ENCODE measurements at places on chromosomes 3 and 15. TPM values are rescaled to one million over a fixed set of nuclear protein-coding genes. Genes with fewer than 3 reads are reported as not detected.
A peak's percentile ranks its signal among the peaks of the same experiment; 100 is the strongest.

The MB21D2 gene
- 8.6 TPM for total RNA-seq

The PLCH1 gene
- total RNA-seq, result 0.38 TPM

DNA sequence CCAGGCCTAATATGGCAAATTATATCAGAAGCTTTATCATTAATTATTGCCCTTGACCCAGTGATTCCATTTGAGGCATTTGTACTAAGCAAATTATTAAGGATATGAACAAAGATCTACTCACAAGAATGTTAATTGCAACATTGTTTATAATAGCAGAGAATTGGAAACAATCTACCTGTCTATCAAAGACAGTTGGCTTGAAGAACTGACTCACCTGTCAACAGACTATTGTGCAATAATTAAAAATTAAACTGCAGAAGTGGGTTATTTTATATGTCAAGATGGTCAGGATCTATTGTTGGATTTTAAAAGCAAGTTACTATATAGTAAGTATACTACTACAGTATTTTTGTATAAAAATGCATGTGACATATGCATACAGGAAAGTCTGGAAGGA lies 6.7 kb upstream of the FETUB start:
- H3K27ac ChIP-seq, result no peak overlapping the region
- H3K27me3 ChIP-seq, result peaks cover 20% of the 10 kb centered on the region
- no peaks in the 10 kb centered on the region for H3K4me1 ChIP-seq
- H3K4me3 ChIP-seq, result no peak overlapping the region
- no peak for DNase-seq
- no peaks in the 10 kb centered on the region for H3K36me3 ChIP-seq

- no peak overlapping the region for H3K4me3 ChIP-seq
- DNase-seq, result no peak
- H3K27ac ChIP-seq, result no peak overlapping the region
- H3K36me3 ChIP-seq, result no peaks in the 10 kb centered on the region
- no peaks in the 10 kb centered on the region for H3K27me3 ChIP-seq
These were observed 163.0 kb upstream of the MLF1 start for GRCh38 chr3:158407844-158408517.

DNA sequence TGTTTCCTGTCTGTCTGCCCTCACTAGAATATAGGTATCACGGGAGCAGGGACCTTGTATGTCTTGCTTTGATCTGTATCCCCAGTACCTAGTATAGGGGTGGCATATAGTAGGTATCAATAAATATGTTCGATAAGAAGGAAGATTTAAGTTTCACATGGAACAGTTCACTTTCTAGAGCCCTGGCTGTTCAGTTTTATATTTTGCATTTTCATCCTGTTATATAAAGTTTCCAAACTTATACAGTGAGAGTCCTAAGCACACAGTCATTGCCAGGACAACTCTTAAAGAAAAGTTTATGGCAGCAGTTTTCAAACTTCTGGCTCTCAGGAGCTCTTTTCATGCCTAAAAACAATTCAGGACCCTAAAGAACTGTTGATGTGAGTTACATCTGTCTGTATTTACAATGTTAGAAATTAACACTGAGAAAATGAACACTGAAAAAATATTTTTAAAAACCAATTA lies 13.4 kb downstream of the ITPR1 start:
- DNase-seq, result no peak
- no peaks in the 10 kb centered on the region for H3K27me3 ChIP-seq
- peaks cover 41% of the 10 kb centered on the region for H3K36me3 ChIP-seq
- H3K27ac ChIP-seq, result no peak overlapping the region
- H3K4me3 ChIP-seq, result peak overlapping the region; percentile 7
- peaks cover 52% of the 10 kb centered on the region for H3K4me1 ChIP-seq

GRCh38 chr3:12628813-12629212 lies 35.1 kb downstream of the RAF1 start:
- no peak overlapping the region for H3K4me3 ChIP-seq
- no peak for DNase-seq
- no peaks in the 10 kb centered on the region for H3K27me3 ChIP-seq
- peaks cover 6% of the 10 kb centered on the region for H3K36me3 ChIP-seq
- no peak overlapping the region for H3K27ac ChIP-seq

DNA sequence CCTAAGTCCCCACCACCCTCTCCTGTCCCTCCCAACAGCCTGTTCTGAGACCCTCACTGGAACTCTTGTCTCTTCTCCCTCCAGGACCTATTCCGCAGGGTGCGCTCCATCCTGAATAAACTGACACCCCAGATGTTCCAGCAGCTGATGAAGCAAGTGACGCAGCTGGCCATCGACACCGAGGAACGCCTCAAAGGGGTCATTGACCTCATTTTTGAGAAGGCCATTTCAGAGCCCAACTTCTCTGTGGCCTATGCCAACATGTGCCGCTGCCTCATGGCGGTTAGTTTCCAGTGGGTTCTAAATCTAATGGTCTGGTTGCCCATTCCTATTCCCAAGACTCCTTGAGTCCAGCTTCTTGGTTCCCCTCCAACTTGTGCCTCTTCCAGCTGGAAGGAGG lies 9.3 kb downstream of the EIF4G1 start:
- H3K4me1 ChIP-seq, result peaks cover 33% of the 10 kb centered on the region
- H3K27me3 ChIP-seq, result no peaks in the 10 kb centered on the region
- peaks cover 90% of the 10 kb centered on the region for H3K36me3 ChIP-seq
- H3K27ac ChIP-seq, result no peak overlapping the region
- DNase-seq, result no peak

DNA sequence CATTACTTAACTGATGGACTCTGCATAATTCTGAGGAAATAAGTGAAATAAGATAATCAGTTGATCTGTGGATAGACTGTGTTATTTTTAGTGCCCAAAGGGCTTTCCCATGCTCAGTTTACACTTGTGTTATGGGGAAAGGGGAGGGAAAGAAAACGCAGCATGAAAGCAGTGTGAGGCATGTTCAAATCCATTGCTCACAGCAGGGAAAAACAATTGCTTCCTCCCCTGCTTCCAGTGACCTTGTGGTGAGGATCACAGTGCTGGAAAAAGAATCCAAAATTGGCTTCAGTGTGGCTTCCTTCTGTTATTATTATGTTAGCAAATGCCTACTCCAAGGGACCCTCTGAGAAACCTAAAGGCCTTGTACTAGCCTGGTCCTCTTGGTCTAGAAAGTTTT lies 285.1 kb upstream of the CDIN1 start:
- no peak for DNase-seq
- no peak overlapping the region for H3K27ac ChIP-seq
- no peaks in the 10 kb centered on the region for H3K36me3 ChIP-seq
- H3K4me3 ChIP-seq, result no peak overlapping the region
- H3K27me3 ChIP-seq, result no peaks in the 10 kb centered on the region

DNA sequence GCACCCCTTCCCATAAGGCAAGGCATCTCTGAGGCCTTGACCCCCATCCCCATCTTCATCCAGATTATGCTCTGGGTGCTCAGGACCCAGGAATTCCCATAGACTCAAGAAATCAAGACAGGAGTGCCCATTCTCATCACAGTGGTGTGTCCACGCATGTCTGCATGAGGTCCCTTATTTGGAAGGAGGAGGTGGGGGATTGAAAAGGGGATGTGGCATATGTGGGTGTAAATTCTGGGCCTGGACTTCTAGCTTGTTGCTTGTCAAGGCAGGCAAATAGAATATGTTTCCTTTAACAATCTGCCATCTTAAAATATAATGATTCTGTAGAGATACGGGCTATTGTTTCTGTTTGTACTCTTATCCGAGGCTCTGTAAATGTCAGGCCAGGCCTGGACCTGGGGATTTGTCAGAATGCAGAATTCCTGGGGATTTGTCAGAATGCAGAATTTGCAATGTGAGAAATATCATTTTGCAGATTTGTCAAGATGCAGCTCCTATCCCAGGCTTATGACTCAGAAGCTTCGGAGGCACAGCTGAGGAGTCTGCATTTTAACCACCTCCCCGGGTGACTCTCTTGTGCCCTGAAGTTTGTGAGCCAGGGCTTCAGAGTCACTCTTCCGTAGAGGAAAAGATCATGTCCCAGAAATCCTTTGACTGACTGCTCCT lies 157.8 kb downstream of the SV2B start:
- no peak overlapping the region for H3K27ac ChIP-seq
- no peaks in the 10 kb centered on the region for H3K36me3 ChIP-seq
- H3K4me1 ChIP-seq, result no peaks in the 10 kb centered on the region

The KCNH8 gene
- total RNA-seq, result not detected

GRCh38 chr15:70258369-70259027 lies 160.8 kb upstream of the TLE3 start:
- H3K4me1 ChIP-seq, result peaks cover 48% of the 10 kb centered on the region
- H3K36me3 ChIP-seq, result no peaks in the 10 kb centered on the region
- peak; percentile 89 for DNase-seq
- H3K27me3 ChIP-seq, result peaks cover 39% of the 10 kb centered on the region

The AQP9 gene
- 0.26 TPM for total RNA-seq

The BLM gene
- 64.1 TPM for total RNA-seq

- H3K27ac ChIP-seq, result no peak overlapping the region
- H3K4me3 ChIP-seq, result no peak overlapping the region
- no peaks in the 10 kb centered on the region for H3K27me3 ChIP-seq
- peaks cover 8% of the 10 kb centered on the region for H3K36me3 ChIP-seq
- no peak for DNase-seq
These were observed 99.0 kb downstream of the ANO10 start for GRCh38 chr3:43522727-43523362.

The AP3B2 gene
- not detected for total RNA-seq

The DENND4A gene
- 44.2 TPM for total RNA-seq

DNA sequence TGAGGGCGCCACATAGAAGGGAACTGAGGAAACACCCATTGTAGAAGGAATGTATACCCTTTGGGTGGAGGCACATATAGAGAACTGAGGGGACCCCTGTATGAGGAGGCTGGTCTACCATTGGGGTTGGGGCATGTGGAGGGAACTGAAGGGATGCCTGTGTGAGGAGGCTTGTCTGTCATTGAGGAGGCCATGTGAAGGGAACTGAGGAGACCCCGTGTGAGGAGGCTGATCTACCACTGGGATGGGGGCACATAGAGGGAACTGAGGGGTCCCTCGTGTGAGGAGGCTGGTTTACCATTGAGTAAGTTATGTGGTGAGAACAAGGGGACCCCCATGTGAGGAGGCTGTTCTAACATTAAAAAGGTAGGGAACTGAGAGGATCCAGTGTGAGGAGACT lies 156.1 kb downstream of the FBLN2 start:
- H3K4me1 ChIP-seq, result no peaks in the 10 kb centered on the region
- no peak overlapping the region for H3K4me3 ChIP-seq
- no peaks in the 10 kb centered on the region for H3K27me3 ChIP-seq
- no peaks in the 10 kb centered on the region for H3K36me3 ChIP-seq

The PRR20G gene
- not detected for total RNA-seq

GRCh38 chr15:71093054-71094024 lies 21.9 kb upstream of the THSD4 start:
- DNase-seq, result no peak
- no peaks in the 10 kb centered on the region for H3K27me3 ChIP-seq
- no peak overlapping the region for H3K4me3 ChIP-seq

- peaks cover 14% of the 10 kb centered on the region for H3K4me1 ChIP-seq
- H3K36me3 ChIP-seq, result no peaks in the 10 kb centered on the region
- peak overlapping the region; percentile 60 for H3K4me3 ChIP-seq
- no peak for DNase-seq
These were observed 13.3 kb downstream of the PLXND1 start for GRCh38 chr3:129593230-129593594.

DNA sequence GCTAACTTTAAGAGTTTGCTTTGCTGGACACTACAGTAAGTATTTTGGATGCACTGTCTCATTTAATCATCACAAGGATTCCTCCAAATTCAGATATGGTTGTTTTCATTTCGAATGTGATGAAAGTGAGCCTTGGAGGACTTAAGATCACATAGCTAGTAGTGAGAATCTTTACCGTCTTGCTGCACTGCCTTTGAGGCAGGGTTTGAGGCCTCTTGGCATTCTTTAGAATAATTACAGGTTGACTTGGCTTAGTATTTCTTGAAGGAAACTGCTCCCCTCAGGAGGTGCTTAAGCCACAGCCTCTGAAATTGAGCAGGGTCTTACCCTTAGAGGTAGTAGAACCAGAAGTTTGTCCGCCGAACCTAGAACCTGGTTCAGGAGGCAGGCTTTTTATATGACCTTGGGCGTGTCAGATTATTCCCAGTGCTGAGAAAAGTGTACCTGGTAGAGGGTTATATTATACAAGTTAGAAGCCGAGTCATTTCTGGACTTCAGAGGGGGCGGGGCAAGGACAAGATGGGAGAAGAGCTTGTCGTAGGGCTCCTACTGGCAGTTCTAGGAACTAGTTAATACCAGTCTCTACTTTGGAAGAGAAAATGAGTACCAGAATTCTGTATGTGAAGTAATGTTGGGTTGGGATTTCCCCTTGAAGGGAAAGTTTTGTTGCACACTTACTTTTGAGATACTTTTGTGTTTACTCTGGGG lies 1.1 kb downstream of the TFG start:
- DNase-seq, result peak; percentile 90
- H3K27me3 ChIP-seq, result no peaks in the 10 kb centered on the region
- H3K36me3 ChIP-seq, result peaks cover 37% of the 10 kb centered on the region
- peaks cover 40% of the 10 kb centered on the region for H3K4me1 ChIP-seq

The CHST14 gene
- total RNA-seq, result 9.7 TPM

DNA sequence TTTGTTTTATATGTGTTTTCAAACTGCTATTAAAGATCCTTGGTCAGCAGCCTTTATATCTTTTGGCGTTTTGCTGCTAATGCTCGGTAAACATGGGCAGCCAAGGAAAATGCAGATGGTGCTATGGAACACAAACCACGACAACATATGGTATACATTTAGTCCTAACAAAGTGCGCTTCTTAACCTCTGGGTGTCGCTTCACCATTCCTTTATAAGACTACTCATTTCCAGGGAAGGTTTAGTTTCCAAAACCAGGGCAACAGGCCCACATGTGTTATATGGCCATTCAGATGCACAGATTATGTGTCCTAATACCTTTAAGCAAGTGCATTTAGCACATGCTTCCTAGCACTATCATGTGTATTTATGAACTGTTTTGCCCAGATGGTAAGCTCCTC lies 14.7 kb downstream of the SHOX2 start:
- H3K4me1 ChIP-seq, result peaks cover 4% of the 10 kb centered on the region
- H3K27me3 ChIP-seq, result peaks cover 74% of the 10 kb centered on the region
- no peak overlapping the region for H3K4me3 ChIP-seq
- H3K36me3 ChIP-seq, result no peaks in the 10 kb centered on the region
- no peak overlapping the region for H3K27ac ChIP-seq

GRCh38 chr3:191330530-191331048 lies 263 bp upstream of the UTS2B start:
- peaks cover 2% of the 10 kb centered on the region for H3K36me3 ChIP-seq
- H3K27ac ChIP-seq, result peak overlapping the region; percentile 82
- no peak for DNase-seq

The MRPL46 gene
- 49.1 TPM for total RNA-seq

The ITIH1 gene
- total RNA-seq, result not detected

DNA sequence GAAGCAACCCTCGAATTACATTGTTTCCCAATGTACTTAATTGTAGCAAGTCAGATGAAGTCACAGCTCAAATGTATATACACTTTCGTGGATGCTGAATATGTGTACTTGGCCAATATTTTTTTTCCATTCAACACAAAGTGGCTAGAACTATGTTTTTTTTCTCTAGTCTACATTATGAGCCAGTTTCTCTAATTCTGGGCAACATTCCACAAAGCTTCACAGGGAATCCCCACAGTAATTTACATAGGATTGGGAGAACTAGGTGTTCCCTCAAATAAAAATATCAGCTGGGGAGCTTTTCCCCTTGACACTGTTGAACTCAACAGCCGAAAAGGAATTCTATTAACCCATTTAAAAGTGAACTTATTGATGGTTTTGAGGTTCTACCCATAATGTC lies 493.1 kb downstream of the MECOM start:
- H3K4me1 ChIP-seq, result no peaks in the 10 kb centered on the region
- no peaks in the 10 kb centered on the region for H3K27me3 ChIP-seq
- H3K4me3 ChIP-seq, result no peak overlapping the region

The SNRPA1 gene
- total RNA-seq, result 210 TPM

The SQOR gene
- 103 TPM for total RNA-seq

The TMEM42 gene
- 13.0 TPM for total RNA-seq

GRCh38 chr15:80693682-80694610 lies 1.2 kb upstream of the ABHD17C start:
- H3K36me3 ChIP-seq, result peaks cover 2% of the 10 kb centered on the region
- H3K27me3 ChIP-seq, result peaks cover 50% of the 10 kb centered on the region
- H3K4me3 ChIP-seq, result peak overlapping the region; percentile 82
- no peak for DNase-seq
